ENCODE measurements at places on chromosomes 12 and 14.

GRCh38 chr14:59463787-59464485 is 1.2 kb downstream of the GPR135 start:
- no peak for DNase-seq

- no peak for DNase-seq
Measured at GRCh38 chr12:3225796-3226180, 148.6 kb downstream of the TSPAN9 start.

DNA sequence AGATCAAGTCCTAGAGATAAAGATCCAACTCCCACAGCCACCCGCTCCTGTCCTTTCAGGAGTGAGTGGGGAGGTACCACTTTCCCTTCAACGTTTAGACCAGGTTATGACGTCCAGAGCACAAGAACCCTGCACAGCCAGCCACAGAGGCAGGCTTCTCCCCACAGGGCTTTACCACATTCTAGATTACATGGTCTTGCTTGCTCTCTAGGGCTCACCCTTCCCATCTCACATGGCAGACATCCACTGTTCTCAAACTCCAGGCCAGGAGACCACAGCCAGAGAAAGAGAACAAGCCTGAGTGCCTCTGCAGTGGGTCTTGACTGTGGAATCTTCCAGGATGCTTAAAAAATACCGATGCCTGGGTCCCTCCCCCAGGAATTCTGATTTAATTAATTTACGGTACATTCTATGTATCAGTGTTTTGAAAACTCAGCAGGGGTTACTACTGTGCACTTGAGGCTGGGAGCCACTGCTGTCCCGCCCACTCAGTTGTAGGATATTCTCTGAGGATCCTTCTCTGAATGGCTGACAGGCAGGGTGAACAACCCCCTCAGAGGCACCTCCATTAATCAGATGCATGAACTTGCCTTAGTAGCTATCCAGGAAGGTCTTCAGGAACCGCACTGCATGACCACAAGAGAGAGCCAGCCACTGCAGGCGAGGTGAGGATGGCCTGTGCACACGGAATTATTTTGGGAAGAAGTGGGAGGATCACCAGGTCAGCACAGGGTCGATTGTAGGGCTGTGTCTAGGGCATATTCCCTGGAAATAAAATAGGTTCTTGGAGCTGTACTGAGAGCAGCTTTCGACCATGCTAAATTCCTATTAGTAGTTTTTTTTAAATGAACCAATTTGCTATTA is 21.5 kb upstream of the SOCS2 start:
- DNase-seq, result no peak

DNA sequence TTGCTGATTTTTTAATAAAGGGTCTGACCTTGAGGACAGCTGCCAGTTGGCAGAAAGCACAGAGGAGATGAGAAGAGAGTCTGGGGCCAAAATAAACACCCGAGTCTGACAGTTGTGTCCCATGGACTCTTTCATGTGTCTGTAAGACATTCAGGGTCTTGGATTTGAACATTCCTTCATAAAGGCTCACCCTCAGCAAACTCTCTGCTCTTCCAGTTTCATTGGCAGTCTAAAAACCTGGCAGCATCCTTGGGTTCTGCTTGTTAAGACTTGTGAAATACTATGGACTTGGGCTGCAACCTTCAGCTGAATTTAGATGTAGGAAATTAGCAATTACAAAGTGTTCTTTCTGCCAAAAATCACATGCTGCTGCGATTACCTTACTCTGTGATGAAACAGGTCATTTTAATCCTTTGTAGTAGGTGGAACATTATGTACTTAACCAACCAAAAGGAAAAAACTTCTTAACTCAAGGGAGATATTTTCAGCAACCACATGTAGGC is 32.0 kb upstream of the LMNTD1 start:
- peak; percentile 61 for DNase-seq

DNA sequence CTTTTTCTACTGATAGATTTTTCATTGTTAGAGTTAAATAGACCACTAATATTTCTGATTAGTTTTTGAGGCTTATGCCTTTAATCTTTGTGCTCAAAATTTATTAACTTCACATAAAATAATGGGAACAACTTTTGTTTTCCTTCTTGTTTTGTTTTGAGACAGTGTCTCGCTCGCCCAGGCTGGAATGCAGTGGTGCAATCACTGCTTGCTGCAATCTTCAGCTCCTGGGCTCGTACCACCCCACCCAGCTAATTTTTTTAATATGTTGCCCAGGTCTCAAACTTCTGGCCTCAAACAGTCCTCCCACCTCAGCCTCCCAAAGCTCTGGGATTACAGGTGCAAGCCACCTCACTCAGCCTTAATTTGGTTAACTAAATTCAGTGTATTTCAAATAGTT is 16.8 kb downstream of the SCFD1 start:
- DNase-seq, result no peak

GRCh38 chr12:40105265-40105514 is 691 bp downstream of the SLC2A13 start:
- no peak for DNase-seq

GRCh38 chr12:66241061-66242043 is 52.3 kb downstream of the IRAK3 start:
- peak; percentile 18 for DNase-seq

DNA sequence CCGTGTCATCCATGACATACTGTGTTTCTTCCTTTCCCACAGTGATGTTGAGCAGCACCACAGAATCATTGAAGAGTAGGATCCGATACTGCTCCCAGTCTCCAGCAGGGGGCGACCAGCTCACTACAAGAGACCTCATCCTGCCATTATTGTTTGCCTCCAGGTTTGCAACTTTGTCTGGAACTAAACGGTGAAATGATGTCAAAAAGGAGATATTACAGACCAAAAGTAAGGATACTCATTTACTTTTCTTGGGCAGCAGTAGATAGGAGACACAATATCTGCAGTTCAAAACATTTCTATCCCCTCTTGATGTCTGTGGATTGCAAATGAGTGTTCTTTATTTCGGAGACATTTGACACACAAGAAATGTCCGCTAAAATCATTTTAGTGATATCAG is 47.2 kb downstream of the PTPRB start:
- peak; percentile 68 for DNase-seq

DNA sequence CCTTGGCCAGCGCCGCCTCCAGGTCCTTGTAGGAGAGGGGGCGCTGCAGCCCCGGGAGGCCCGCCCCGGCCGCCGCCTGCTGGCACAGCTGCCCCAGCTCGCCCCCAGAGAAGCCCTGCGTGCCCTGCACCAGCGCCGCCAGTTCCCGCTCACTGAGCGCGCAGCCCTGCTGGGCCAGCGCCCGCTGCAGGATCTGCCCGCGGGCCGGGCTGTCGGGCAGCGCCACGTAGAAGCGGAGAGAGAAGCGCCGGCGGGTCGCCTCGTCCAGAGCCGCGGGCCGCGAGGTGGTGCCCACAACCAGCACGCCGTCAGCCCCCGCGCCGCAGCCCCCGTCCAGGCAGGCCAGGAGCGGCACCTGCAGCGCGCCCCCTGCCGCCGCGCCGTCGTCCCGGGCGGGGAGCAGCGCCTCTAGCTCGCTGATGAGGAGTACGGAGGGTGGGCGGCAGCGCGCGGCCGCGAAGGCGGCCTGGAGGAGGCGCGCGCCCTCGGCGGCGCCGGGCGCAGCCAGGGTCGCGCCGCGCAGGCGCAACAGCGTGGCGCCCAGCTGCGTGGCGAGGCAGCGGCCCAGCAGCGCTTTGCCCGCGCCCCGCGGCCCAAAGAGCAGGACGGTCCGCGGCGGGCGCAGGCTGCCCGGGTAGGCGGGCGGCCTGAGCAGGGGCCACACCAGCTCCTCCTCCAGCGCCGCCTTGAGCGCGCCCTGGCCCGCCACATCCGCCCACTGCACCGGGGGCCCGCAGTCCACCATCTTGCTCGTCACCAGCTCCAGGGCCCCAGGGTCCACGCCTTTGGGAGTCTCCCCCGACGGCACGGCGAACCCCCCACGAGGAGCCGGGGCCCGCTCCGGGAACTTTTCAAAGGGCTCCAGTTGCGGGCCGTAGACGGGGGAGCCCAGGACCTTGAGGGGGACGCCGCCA is 27.7 kb downstream of the FIGNL2 start:
- DNase-seq, result peak; percentile 56

- no peak for DNase-seq
Measured at GRCh38 chr12:68939505-68939904, 6.5 kb upstream of the CPM start.

GRCh38 chr12:43095669-43096280 is 456.2 kb downstream of the ADAMTS20 start:
- DNase-seq, result no peak

DNA sequence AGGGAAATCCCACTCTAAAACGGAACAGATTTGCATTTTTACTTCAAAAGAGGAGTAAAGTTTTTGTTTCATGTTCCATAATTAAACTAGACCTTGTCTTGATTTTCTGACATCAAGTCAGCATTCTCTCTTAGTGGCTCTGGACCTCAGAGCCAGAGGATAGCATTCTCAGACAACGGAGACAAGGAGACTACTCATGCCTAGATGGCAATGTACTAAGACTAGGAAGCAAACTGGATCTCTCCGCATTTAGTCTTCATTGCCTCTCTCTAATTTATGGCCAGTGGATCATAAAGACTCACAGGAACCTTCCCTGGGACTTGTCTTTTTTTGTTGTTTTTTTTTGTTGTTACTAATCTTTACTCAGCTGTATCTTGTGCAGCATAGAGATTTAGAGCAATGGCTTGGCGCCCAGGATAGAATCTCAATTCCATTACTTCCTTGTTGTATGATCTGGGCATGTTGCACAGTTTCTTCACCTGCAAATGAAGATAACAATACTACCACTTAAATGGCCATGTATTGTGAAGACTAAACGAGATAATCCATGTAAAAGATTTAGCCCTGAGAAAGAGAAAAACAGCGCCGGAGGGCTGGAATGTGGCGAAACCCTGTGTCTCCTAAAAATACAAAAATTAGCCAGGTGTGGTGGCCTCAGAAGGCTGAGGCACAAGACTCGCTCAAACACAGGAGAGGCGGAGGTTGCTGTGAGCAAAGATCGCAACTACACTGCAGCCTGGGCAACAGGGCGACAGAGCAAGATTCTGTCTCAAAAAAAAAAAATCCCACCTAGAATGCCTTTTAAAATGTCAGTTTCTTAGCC is 4.0 kb upstream of the GEMIN2 start:
- DNase-seq, result no peak

- DNase-seq, result no peak
Measured at GRCh38 chr12:132807295-132808092, 21.2 kb downstream of the GOLGA3 start.

GRCh38 chr14:105760691-105761344 is 234.4 kb downstream of the TMEM121 start:
- no peak for DNase-seq

DNA sequence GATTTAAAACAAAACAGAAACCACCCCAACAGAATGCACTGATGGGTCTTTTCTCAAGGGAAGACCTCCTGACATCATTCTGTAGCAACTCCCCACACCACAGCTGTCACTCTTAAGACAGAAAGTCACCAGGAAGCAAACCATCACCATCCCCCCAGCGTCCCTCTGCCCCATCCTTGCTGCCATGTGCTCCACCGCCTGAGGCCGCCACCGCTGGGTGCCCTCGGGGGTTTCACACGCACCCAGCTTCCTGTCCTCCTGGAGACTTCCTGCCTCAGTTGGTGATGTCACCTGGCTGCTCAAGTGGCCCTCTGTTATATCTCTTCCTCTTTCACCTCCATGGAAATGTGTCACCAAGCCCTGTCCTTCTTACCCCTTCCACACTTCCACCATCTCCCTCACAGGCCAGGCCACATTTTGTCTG is 71.4 kb upstream of the GPR68 start:
- DNase-seq, result no peak

- DNase-seq, result no peak
Measured at GRCh38 chr14:60705100-60705499, 19.1 kb downstream of the SIX4 start.

DNA sequence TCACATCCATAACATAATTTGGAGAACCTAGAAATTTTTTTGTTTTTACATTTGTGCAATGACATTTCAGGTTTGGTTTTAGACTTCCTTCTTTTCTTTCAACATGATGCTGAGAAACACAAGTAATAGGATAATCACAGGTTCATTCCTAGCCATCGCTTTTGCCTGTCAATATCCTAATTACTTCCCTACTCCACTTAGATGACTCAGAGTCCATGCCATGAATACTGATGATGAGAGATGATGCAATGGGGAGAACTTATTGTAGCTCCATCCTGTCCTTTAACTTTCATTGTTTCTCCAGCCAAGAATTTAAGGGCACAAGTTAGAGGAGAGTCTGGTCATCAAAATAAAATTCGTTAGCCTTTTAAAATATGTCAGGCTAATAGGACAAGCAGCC is 101.3 kb downstream of the PTPRO start:
- no peak for DNase-seq

DNA sequence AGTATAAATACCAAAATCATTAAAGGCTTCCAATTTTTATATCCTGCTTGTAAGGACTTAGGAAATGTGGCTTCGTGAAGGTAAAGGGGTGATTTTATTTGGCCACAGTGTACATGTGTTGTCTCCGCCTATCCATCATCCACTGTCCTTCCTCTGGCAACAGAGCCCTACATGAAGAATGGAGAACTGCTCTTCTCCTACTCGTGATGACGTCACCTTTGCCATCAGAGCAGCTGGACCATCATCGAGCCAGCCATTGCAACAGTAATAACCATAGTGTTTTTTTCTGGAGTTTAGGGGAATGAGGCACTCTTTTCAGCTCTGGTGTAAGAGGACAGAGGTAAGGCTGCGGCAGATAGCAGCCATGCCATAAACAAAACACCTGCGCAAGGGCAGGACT is 19.2 kb downstream of the ITPR2 start:
- DNase-seq, result no peak

GRCh38 chr12:69966409-69966808 is 141.4 kb downstream of the MYRFL start:
- DNase-seq, result no peak

- no peak for DNase-seq
Measured at GRCh38 chr12:70985850-70986249, 65.3 kb upstream of the PTPRR start.

DNA sequence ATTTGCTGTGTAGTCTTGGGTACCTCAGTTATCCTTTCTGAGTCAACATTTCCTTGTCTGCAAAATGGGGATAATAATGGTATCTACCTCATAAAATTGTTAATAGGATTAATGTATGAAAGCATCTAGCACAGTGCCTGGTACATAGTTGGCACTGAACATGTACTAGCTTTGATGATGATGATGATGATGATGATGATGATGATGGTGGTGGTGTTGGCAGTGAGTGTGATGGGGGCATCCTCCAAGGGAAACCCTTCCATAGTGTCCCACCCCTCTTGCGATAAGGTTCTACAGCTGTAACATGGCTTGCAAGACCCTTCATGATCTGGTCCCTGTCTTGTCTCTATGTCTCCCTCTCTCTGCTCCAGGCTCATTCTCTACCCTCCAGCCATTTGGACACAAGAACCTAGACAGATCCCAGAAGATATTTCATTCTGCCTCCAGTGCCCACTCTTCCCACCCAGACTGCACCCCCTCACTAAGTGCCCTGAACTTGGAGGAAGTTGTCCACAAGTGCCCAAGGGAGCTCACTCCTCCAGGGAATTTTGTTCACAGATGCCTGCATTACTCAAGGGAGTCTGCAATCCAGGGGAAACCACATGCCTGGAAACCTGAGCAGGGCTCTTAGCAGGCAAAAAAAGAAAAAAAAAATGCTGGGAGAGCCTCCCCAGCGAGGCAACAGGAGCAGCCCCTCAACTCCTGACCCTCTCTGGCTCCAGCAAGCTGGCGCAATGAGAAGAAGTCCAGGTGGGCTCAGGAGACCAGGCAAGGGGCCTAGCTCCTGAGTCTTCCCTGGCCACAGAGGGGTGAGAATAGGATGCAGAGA is 10.1 kb upstream of the BDKRB1 start:
- DNase-seq, result no peak

GRCh38 chr12:82120901-82121300 is 237.3 kb downstream of the CCDC59 start:
- no peak for DNase-seq

Measured in globus pallidus (tissue), 1 donor.